ENCODE measurements at places on chromosomes 4 and X.

GRCh38 chr4:186030399-186030775, 38.6 kb upstream of the TLR3 start:
- DNase-seq: no peak

- no peak for DNase-seq
These were observed 155.9 kb downstream of the STIM2 start for GRCh38 chr4:27016551-27016950.

DNA sequence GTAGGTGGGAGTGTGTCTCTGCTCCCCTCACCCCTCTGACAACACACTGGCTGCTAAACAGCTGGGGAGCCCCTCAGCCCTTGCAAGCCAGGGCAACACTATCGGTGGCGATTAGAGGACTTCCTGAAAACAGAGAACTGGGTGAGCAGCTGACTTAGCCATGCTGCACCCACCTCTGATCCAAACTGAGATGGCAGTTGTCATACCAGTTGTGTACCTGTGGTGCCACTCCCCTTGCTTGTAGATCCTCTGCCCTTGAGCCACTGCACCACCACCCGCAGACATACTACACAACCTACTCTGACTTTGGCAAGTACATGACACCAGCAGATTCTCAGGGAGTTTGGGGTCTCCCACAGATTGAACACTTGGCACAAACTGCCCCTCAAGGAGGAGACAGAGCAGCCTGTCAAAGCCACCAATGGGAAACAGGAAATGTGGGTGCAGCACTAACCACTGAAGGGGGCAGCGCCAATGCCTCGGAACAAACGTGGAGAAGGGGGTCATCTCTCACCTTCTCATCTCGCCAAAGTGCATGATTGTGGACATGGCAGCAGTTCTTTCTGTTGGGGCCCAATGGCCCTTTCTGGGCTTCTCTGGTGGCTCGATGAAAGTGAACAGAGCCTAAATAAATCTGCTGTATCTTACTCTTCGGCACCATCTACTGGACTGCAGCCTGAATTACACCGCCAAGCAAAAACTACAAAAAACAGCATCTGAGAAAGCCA, 119.8 kb downstream of the NEK1 start:
- DNase-seq: peak; percentile 32

DNA sequence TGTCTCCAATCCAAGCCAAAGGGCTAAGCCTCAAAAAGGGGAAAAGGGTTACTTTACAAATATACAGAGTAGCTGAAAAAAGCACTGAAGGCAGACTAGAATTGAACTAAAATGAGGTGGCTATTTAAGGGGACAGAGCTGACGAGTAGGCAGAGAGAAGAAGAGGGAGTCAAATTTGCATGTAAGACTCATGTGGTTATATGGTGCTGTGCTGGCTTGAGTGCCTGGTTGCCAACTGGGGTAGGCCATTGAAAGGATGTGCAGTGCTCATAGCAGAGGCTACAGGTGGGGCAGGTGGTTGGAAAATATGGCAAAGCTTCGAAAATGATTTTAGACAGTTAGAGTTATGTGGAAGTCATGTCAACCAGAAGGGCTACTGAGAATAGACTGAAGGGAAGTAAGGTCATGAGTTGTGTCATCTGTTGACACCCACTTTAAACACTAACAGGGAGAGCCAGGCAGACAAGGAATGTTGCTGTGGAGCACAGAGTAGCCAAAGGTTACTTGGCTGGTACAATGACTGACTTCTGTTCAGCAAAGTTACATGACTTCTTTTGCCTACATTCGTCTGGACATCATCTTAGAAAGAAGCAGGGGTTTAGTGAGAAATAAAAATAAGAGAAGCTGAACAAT, 1210.4 kb downstream of the ADGRL3 start:
- DNase-seq: no peak

- no peak for DNase-seq
These were observed 146.7 kb downstream of the CHIC2 start for GRCh38 chr4:53917729-53918128.

- no peak for DNase-seq
These were observed 29.2 kb downstream of the SULT1E1 start for GRCh38 chr4:69830560-69831269.

DNA sequence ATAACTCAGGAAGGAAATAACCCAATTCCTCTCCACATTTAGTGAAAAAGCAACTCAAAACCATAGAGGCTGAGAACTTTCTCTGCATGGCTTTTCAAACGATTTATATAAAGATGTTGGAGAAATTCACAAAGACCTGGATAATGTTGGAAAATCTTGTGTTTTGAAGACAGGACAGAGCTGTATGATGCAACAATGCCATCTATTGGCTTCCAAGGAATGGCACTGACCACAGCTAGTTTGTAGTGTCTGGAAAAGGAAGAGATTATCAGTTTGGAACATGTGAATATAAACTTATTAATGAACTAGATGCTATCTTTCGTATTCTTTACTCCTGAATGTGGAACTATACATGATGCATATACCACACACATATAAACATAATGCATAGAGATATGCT, 503.6 kb downstream of the IL1RAPL1 start:
- no peak for DNase-seq

DNA sequence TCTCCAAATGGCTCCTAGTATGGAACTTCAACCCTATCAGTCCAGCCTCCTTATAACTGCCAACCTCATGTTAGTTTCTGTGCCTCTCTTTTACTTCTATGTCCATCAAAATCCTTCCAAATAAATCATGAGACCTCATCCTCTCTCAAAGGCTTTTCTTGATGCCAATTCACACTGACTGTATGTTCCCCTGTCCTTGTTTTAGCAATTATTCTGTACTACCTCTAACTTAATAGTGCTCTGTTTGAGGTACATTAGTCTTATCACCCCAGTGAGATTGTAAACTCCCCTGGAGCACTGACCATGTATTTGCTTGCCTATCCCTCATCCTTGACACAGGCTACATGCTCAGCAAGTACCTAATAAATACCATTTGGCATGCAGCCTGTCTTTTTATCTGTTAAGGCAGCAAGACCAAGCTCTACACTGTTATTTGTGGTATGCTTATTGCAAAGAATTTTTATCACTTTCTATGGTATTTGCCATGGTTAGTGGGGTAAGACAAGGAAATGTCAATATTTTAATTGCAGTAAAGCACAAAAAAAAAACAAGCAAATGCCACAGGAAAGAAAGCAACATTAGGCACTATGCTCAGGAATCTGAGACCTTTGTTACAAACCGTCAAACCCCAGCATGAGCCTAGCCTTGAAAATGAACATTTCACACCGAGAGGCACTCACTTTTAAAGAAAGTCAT, 119.2 kb downstream of the SMARCA1 start:
- DNase-seq: no peak

DNA sequence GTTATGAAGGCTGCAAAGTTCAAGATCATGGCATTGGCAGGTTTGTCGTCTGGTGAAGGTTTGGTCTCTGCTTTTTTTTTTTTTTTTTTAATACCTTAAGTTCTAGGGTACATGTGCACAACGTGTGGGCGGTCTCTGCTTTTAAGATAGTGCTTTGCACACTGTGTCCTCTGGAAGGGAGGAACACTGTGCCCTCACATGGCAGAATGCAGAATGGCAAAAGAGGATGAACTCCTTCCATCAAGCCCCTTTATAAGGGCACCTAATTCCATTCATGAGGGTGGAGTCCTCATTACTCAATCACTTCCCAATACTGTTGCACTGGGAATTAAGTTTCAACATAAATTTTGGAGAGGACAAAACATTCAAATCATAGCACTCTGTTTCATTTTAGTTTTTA, 101.4 kb downstream of the GLRA2 start:
- no peak for DNase-seq

- DNase-seq: no peak
These were observed 124.2 kb upstream of the EOLA2 start for GRCh38 chrX:150062292-150063137.

DNA sequence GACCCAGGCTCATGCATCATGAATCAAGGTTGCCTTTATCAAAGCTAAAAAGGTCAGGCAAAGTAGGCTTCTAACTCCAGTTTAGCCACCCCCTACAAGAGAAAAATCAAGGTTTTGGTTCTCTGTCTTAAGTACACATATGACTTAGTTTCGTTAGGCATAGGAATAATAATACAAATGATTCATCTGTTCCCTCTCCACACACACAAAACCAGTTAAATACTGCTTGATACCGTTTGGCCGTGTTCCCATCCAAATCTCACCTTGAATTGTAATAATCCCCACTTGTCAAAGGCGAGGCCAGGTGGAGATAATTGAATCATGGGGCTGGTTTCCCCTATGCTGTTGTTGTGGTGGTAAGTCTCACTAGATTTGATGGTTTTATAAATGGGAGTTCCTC, 226.2 kb downstream of the HS6ST2 start:
- DNase-seq: no peak

DNA sequence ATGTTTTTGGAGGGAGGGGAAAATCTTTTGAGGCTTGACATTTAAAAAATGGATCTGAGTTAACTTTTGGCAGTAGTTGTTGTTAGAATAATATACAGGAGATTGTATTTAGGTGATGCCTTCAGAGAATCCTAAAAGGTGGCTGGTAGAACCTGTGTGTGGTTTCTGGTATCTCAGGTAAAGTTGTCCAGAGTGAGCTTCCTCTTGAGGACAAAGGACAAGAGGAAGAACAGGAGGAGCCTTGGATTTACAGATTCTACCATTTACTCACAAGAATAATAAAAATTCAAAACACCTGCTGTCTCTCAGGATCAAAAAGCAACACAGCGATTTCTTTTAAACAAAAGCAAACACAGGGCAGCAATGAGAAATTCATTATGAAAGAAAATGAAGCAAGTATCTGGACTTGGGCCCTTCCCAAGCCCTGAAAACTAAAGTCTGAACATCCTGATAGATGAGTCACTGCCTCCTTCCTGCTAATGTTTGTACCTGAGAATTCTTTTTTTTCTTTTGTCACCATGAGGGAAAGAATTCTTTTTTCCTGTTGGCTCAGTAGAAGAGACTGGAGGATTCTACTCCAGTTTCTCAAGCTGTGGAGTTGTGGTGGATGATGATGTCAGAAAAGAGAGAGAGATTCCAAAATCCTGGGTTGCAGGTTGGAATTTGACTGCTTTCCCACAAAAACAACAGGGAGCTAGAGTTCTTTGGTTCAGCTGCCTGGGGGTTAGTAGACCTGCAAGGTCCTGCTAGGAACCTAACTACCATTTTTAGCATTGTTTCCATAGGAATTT, 31.5 kb upstream of the RAPGEF2 start:
- no peak for DNase-seq

GRCh38 chrX:17629519-17629918, 107.8 kb upstream of the SCML1 start:
- no peak for DNase-seq

DNA sequence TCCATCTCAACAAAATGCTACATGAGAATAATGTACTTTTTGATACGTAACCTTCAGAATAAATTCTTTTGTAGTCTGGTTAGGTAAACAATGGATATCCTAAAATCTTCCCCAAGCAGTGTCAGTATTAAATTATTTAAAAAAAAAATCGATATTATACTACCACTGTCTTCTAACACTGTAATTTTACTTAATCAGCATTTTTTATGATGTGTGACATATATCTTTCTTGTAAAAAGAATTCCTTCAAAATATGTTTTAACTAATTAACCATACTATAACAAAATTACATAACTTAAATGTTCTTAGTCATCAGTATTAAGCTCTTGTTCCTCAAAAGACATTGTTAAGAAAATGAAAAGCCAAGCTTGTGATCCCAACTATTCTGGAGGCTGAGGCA, 12.5 kb downstream of the OTUD4 start:
- no peak for DNase-seq

- no peak for DNase-seq
These were observed 180.8 kb downstream of the VEGFC start for GRCh38 chr4:176611951-176612350.

DNA sequence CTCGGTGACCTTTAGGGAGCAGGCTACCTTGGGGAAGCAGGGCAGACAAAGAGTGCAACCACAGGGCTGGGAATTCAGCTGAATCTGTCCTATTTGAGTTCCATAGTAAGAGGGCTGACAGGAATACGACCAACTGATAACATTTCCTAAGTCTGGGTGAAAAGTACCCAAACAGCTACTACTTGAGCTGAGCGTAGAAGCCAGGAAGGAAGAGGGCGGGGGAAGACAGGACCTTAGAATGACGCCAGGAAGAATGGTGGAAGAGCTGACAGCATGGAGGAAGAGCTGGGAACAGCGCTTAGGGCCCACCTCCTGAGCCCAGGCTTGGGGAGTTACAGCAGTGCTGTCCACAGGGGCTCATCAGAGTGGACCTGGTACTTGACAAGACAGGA, 14.4 kb downstream of the MECP2 start:
- no peak for DNase-seq

DNA sequence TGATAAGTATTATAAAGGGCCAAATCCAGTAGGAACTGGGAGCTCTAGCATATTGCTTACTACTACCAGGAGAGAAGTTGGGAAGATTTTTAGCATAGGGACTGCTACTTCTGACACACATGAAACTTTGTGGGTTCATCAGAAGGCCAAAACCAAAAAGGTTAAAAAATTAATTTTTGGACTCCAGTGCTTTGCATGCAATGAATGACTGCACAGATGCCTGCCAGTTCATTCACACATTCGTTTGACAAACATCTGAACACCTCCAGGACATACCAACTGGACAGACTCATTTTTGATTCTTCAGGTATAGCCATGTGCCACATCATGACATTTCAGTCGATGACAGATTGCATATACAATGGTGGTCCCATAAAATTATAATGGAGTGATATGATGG, 79.8 kb downstream of the MID1IP1 start:
- DNase-seq: no peak

GRCh38 chr4:2823301-2823670, 20.4 kb upstream of the ADD1 start:
- peak; percentile 25 for DNase-seq

DNA sequence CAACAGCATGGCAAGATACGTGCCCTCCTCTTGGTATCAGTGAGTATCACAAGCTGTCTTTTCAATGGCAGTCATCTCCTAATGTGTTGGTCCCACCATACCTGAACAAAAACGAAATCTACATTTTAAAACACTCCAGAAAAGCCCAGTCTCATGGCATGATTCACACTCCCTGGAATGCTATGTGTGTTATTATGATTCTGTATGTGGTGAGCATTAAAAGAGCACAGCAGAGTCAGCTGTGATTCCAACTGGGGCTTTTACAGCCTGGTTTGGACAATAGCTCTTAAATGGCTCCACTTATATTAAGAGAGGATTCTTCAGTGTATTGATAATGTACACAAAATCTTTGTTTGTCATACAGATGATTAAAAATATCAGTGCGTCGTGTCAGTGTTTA, 274.1 kb upstream of the GK2 start:
- DNase-seq: no peak

- DNase-seq: no peak
These were observed 9.3 kb downstream of the PRDM8 start for GRCh38 chr4:80206521-80207171.

Measured in activated naive CD8-positive, alpha-beta T cell treated with anti-CD3 and anti-CD28 coated beads, Interleukin-2, amount 10 ng/mL, durations not matched to agents 7 days and 5 days (primary cell).